ENCODE measurements at places on chromosomes 13 and 19. TPM values are rescaled to one million over a fixed set of nuclear protein-coding genes. Genes with fewer than 3 reads are reported as not detected.

POLD1 gene
- 191 TPM for total RNA-seq

ZNF808 gene
- total RNA-seq = 31.8 TPM

C19orf18 gene
- total RNA-seq = not detected

DNA sequence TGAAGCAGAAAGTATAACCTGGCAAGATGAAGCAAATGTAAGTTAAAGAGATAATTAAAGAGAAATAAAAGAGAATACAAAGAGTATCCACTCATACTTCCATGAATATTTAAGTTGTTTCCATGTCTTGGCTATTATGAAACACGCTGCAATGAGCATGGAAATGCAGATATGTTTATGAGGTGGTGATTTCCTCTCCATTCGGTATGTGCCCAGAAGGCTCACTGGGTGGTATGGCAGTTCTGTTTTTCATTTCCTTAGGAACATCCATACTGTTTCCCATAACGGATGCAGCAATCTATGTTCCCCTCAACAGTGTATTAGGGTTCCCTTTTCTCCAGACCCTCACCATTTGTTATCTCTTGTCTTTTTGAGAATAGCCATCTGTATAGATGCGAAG is 272.6 kb upstream of the SOX21 start:
- no peak for DNase-seq

- no peak for DNase-seq
Measured at GRCh38 chr19:11697284-11697855, 41.4 kb downstream of the ZNF823 start.

GRCh38 chr13:77703408-77703807 is 5.9 kb downstream of the SLAIN1 start:
- DNase-seq = no peak

PLIN5 gene
- total RNA-seq = 0.17 TPM

DNA sequence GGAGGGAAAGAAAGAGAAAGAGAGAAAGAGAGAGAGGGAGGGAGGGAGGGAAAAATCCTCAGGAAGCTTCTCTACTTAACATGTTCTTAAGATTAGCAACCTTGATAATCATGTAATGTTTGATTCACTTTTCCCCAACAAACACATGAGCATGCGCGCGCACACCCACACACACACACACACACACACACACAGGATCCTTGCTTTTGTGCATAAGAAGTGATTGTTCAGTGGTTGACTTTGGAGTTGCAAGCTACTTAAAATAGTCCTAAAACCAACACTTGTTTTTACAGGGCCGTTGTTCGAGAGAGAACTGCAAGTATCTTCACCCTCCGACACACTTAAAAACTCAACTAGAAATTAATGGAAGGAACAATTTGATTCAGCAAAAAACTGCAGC is 100.0 kb upstream of the RAP2A start:
- DNase-seq = no peak

All from activated CD4-positive, alpha-beta memory T cell treated with anti-CD3 and anti-CD28 coated beads for 36 hours (primary cell).